Islet precursor cell (in vitro differentiated cells): ENCODE measurements at places on chromosomes 12 and 14.
A peak's percentile ranks its signal among the peaks of the same experiment; 100 is the strongest.

- DNase-seq = peak; percentile 66
Observed at GRCh38 chr14:102028733-102029132, 58.1 kb downstream of the HSP90AA1 start.

GRCh38 chr12:60494244-60494643 lies 898.4 kb downstream of the SLC16A7 start:
- no peak for DNase-seq

- DNase-seq = no peak
Observed at GRCh38 chr12:114952573-114953271, 268.7 kb upstream of the TBX3 start.

- no peak for DNase-seq
Observed at GRCh38 chr12:108915632-108916133, 35.8 kb downstream of the DAO start.

DNA sequence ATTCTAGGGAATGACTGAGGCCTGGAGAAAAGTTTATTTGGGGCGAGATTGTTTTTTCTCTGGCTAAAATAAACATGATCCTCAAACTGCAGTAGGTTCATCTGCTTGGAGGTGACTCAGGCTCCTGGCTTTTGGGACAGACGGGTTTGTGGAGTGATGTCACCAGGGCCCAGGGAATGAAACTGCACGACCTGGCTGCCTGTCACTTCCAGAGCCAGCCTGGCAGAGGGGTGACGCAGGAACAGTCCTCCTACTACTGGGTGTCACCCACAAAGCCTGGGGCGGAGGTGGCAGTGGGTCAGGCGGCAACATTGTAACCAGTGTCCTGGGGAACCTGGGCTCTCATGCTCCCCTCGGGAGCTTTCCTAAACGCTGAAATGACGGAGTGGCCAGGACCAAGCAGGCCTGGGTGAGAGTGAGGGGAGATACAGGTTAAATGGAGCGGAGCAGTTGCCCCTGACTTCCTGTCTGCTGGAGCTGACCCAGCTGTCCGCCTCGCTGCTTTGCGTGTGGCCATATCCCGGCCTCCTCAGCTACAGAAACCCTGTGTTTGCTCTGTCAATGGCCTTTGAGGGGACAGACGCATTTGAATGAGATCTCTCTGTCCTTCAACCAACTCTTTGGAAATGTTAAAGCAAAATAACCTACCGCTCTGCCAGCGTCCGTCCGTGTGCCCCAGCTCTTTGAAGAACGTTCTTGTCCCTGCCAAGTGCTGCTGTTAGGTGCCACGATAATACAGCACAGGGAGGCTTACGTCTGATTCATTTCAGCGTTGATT lies 6.5 kb downstream of the HIP1R start:
- DNase-seq = peak; percentile 95

GRCh38 chr14:39755269-39755878 lies 323.1 kb upstream of the FBXO33 start:
- no peak for DNase-seq

DNA sequence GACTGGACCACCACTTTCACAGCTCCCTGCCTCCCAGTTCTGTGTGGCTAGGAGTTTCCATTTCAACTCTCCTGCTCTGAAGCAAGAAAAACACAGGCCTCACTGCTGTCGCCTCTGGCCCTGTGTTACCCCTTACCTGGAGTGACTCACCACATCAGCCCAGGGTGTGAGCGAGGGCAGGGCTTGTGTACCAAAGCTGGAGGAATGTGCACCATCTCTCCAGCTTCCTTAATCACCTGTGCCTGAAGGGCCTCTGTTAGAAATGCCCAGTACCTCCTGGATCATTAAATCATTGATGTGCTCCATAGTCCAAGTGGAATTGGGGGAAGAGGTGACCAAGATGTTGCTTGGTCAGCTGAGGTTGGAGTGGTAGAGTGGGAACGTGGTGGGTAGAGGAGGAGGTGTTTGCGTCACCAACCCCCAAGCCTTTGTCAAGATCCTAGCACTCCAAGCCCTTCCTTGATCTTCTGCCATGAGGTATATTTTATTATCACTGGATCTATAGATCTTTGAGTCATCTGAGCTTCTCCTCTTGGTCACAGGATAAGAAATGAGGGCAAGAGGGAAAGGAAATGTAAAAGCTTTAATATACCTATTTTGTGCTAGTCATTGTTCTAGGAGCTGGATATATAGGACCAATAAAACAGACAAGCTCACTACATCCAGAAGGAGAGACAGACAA lies 51.3 kb downstream of the SSPN start:
- DNase-seq = peak; percentile 87

- DNase-seq = no peak
Observed at GRCh38 chr12:11967376-11968047, 103.2 kb upstream of the BCL2L14 start.

GRCh38 chr12:79414252-79414651 lies 276.5 kb downstream of the PAWR start:
- DNase-seq = peak; percentile 64

DNA sequence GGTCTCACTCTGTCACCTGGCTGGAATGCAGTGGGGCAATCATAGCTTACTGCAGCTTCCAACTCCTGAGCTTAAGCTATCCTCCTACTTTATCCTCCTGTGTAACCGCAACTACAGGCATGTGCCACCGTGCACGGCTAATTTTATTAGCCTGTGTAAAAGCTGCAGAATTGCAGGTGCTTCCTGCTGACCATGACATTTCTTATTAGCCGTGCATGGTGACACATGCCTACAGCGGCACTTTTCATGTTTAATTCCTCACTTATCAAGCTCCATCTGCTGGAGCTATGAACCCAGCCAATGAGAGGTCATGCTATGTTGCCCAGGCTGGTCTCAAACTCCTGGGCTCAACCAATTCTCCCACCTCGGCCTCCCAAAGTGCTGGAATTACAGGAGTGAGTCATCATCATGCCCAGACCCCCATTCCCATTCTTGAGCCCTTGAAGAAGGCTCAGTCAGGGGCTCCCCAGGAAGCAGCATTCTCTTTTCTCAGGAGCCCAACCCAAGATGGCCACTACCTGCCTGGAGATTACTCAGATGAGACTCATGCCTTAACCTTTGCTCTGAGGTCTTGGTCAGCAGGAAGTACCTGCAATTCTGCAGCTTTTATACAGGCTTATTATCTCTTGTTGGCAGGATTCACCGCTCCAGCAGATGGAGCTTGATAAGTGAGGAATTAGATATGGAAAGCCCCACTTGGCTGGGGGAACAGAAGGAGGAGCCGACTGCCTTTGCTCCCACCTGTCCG lies 503.2 kb downstream of the MED13L start:
- peak; percentile 41 for DNase-seq

- DNase-seq = no peak
Observed at GRCh38 chr14:42736408-42736807, 1129.7 kb downstream of the LRFN5 start.

DNA sequence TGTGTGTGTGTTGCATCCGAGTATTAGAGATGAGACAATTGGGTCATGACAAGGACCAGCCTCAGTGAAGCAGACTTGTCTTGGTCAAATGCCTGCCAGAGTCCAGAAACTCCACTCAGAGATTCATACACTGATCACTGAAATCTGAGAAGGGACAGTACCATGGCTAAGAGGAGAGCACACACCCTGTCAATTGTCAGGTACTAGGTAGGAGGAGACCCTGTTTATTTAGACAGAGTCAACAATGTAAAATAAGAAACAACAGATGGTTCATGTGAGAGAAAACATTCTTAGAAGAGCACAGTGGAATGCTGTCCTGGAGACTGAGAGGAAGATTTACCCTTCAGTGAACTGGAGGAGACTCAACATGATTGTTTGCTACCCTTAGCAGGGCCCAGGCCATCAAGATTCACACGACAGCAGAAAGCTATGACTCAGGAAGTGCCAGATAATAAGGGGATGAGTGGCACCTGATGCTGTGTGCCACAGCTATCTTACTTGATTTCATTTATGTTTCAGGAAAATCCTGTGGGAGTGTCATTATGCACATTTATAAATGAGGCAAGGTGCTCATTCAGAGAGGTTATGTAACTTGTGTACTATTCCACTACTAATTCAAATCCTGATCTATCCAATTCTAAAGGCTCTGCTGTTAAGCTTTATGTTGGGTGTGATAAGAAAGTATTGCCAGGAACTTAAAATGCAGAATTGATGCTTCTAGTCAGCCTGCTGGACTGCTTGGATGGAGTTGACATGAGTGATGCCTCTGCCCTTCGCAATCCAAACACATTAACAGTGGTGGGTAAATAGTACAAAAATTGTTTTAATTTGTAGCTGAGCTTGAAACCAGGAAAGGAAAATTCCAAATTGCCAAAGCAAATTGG lies 136.6 kb upstream of the NEDD1 start:
- DNase-seq = no peak

DNA sequence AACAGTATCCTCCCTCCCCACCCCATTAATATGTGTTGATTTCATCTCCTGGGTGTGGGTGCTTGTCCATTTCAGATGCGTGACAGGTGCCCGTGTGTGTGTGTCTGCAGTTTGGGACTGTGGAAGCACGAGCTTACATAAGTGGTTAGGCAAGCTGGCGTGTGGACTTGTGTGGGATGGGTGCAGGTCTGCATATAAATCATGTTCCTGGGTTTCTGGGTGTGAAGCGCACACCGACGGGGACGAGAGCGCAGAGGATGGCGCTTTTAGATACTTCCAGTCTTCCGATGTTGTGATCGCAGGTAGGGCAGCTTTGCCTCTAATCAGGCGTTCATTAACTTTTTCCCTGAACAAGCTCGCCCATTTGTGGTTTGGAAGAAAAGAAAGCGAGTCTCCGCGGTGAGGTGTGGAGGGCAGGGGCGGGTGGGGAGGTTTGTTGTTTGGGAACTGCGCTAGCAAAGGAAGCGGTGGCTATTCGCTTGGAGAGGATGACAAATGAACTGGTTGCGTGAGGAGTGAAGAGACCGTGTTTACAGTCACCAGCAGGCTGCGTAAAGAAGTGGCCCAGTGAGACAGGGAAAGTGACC lies 865 bp downstream of the RGS6 start:
- DNase-seq = peak; percentile 60

DNA sequence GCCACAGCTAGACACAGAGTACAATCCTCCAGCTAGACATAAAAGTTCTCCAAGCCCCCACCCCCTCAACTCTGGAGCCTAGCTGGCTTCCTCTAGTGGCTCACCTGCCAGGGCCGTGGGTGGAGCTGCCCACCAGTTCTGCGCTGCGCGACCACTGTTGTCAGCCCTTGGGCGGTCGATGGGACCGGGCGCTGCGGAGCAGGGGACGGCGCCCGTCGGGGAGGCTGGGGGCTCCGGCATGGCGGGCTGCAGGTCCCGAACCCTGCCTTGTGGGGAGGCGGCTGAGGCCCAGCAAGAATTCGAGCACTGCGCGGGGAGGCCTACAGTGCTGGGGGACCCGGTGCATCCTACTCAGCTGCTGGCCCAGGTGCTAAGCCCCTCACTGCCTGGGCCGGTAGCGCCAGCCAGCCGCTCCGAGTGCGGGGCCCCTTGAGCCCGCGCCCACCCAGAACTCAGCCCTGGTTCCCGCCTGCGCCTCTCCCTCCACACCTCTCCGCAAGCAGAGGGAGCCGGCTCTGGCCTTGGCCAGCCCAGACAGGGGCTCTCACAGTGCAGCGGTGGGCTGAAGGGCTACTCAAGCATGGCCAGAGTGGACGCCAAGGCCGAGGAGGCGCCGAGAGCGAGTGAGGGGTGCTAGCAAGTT lies 51.0 kb downstream of the RTN1 start:
- no peak for DNase-seq

DNA sequence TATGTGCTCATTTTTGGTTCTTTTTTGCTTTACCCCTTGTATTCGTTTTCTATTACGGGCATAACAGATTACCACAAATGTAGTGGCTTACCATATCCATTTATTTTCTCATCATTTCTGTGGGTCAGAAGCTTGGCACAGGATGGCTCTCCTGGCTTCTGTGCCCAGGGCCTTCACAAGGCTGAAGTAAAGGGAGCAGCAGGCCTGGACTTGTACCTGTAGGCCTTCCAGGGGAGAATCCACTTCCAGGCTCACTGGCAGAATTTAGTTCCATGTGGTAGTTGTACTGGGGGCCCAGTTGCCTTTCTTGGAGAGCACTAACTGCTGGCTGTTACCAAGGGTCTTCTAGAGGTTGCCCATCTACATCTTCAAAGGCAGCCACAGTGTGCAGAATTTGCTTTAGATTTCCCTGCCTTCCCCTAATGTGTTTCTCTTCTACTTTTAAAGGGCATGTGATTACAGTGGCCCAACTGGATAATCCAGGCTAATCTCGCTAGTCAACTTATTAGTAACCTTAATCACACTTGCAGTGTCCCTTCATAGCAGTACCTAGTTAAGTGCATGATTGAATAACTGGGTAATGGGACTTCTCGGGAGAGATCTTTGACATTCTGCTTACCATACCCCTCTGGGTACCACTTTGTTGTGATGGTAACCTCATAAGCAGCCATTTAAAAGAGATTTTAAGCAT lies 67.0 kb downstream of the CRADD start:
- no peak for DNase-seq

- no peak for DNase-seq
Observed at GRCh38 chr14:74591899-74592298, 20.1 kb downstream of the LTBP2 start.

DNA sequence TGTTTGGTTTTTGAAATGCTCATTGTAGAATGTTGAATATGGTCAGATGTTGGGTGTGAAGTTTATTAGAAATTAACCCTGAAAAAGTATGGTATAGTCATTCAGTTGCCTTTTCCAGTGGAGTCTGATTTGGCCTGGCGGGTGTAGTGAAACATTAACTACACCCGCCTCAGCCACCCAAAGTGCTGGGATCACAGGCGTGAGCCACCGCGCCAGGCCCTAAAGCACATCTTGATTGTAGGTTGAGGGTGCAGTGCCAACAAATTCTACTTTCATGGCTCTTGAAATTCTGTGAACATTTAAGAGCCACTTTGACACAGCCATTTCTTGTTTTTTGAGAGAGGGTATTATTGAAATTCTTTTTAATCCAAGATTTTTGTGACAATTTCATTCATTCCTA lies 624.9 kb downstream of the DIO2 start:
- DNase-seq = no peak

GRCh38 chr12:79973801-79974200 lies 38.9 kb upstream of the PPP1R12A start:
- DNase-seq = no peak

- DNase-seq = peak; percentile 84
Observed at GRCh38 chr12:47377414-47378221, 297.9 kb upstream of the AMIGO2 start.

GRCh38 chr12:11676052-11676451 lies 26.6 kb downstream of the ETV6 start:
- peak; percentile 67 for DNase-seq

GRCh38 chr14:91392623-91393303 lies 24.9 kb downstream of the CCDC88C start:
- DNase-seq = no peak

- DNase-seq = no peak
Observed at GRCh38 chr12:111099186-111099585, 178.8 kb upstream of the MYL2 start.

DNA sequence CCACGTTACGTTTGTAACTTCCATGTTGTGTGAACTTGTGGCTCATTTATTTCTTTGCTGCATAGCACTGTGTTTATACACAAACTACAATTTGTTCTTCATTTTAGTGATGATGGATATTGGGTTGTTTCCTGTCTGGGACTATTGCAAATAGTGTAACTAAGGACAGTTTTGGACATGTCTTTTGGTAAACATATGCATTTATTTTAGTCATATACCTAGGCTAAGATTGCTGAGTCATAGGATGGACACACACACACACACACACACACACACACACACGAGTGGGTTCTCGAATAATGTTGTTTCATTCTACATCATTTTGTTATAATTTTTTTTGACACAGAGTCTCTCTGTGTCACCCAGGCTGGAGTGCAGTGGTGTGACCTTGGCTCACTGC lies 123.5 kb upstream of the CAND1 start:
- DNase-seq = no peak
